NCI-H526 (cell line): ENCODE measurements at places on chromosomes 2 and 18.

- no peak for DNase-seq
Measured at GRCh38 chr2:95020275-95021022, 5.1 kb upstream of the MAL start.

DNA sequence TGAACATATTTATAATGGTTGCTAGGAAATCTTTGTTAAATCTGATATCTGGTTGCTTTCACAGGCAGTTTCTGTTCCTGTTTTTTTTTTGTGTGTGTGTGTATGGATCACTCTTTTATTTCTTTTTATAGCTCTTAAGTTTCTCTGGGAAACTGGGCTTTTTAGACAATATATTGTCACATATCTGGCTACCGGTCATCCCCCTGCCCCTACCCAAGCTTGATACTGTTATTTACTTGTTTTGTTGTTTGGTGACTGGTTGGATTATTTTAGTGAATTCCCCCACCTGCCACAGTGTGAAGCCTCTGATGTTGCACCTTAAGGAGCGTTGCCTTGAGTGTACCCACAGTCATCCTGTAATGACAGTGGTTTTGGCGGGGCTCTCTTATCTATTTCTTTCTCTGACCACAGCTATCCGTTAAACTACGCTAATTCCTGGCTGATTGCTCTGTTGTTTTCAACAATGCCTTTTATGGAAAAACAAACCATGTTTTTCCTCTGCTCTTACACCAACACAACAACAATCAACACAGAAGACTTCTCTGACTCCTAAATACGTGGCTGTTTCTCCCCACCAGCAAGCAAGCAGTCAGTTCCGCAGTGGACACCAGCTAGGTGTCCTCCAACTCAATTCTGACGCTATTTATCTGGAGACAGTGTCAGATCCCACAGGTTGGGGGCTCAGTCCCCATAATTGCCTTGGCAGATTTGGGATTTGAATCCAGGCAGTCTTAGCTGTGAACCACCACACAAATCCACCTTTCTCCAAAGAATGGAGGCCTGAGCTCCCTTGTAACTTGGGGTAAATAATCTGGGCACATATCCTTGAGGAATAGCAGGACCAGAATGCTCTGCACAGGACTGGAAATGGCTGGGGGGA, 10.9 kb downstream of the GNLY start:
- DNase-seq = no peak

- DNase-seq = no peak
Measured at GRCh38 chr18:51185075-51185474, 12.4 kb downstream of the MEX3C start.

DNA sequence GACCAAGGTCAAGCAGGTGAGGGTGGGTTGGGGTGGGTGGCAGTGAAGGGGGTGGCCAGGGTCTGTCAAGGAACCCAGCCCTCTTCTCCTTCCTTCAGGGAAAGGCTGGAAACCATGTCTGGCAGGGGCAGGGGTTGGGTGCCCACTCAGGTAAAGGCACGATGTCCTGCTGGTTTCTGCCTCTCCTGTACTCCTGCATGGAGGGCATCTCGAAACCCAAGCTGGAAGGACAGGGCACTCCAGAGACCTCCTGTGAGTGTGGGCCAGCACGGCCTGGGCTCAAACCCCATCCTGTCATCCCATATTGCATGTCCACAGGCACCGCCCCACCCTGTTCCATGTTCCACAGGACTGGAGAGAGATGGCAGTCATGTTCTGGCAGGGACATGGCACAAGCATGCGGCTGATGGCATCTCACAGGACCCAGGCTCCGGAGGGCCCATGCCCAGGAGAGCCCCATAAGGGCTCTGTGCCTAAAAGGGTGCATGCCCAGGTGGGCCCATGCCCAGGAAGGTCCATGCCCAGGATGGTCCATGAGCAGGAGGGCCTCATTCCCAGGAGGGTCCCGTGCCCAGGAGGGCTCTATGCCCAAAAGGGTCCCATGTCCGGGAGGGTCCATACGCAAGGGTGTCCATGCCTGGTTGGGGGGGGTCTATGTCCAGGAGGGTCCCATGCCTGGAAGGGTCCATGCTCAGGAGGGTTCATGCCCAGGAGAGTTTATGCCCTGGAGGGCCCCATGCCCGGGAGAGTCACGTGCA, 6.4 kb downstream of the GPR35 start:
- no peak for DNase-seq

DNA sequence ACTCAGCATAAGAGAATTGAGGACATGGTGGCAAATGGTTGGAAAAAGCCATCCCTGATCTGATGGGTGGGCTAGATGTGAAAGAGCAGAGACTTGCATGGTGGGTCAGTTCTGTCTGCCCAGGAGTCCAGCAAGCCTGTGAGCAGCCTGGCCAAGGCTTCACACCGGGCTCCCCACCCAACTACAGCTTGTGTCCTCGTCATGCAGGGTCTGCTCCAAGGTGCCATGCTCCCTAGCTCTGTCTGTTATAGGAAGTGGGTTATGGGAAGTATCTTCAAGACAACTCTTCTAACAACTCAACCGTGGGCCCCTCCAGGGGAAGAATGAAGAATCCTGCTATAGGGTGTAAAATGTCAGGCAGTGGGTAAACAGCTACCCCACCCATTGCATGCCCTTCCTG, 97.4 kb downstream of the ADD2 start:
- DNase-seq = no peak

DNA sequence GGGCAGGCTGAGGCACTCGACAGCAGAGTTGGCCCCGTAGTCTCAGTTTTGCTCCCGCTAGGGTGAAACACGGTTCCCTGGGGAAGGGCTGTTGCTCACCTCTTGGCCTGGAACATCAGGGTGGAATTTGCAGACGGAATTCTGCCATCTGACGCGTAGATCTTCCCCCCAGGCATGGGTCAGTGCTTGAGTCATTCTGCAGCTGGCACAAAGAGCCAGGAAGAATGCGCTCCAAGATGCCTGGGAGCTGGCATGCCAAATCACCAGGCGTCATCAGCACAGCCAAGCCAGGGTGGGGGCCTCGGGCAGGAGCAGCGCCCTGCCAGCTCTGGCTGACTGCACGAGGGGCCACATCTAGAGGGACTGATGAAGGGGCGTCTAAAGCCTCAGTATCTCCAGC, 42.7 kb downstream of the ODC1 start:
- no peak for DNase-seq
